Activated CD8-positive, alpha-beta T cell treated with anti-CD3 and anti-CD28 coated beads for 36 hours (primary cell): ENCODE measurements at places on chromosomes 3 and 15. TPM values are rescaled to one million over a fixed set of nuclear protein-coding genes. Genes with fewer than 3 reads are reported as not detected.
A peak's percentile ranks its signal among the peaks of the same experiment; 100 is the strongest.

MKRN3 gene
- 1.6 TPM for total RNA-seq

GLT8D1 gene
- 35.0 TPM for total RNA-seq

PLSCR5 gene
- total RNA-seq: not detected

CCR3 gene
- total RNA-seq: not detected

GOLGA8S gene
- 0.13 TPM for total RNA-seq

CKMT1B gene
- total RNA-seq: 0.41 TPM

LSAMP gene
- total RNA-seq: not detected

DNA sequence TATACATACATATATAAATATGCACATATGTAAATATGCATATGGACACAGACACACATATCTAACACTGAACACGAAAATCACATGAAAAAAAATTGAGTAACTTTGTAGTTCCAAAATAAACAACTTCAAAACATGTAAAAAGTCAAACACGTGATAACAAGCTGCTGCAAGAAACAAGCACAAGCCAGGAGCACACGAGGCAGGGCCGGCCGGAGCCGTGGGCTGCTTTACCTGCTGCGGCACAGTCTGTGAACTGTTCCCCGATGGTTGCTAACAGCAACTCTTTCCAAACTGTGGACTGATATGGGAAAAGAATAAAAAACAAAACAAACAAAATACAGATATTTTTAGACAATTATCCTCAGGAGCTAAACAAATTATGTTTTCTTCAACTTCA is 31.6 kb downstream of the EIF4E3 start:
- H3K4me3 ChIP-seq: no peak overlapping the region
- no peak for DNase-seq
- H3K27ac ChIP-seq: no peak overlapping the region
- peaks cover 22% of the 10 kb centered on the region for H3K36me3 ChIP-seq
- H3K27me3 ChIP-seq: no peaks in the 10 kb centered on the region

GRCh38 chr3:46423588-46423987 is 16.5 kb downstream of the CCRL2 start:
- H3K27me3 ChIP-seq: no peaks in the 10 kb centered on the region
- H3K4me1 ChIP-seq: no peaks in the 10 kb centered on the region
- DNase-seq: no peak
- H3K27ac ChIP-seq: no peak overlapping the region
- no peak overlapping the region for H3K4me3 ChIP-seq

DNA sequence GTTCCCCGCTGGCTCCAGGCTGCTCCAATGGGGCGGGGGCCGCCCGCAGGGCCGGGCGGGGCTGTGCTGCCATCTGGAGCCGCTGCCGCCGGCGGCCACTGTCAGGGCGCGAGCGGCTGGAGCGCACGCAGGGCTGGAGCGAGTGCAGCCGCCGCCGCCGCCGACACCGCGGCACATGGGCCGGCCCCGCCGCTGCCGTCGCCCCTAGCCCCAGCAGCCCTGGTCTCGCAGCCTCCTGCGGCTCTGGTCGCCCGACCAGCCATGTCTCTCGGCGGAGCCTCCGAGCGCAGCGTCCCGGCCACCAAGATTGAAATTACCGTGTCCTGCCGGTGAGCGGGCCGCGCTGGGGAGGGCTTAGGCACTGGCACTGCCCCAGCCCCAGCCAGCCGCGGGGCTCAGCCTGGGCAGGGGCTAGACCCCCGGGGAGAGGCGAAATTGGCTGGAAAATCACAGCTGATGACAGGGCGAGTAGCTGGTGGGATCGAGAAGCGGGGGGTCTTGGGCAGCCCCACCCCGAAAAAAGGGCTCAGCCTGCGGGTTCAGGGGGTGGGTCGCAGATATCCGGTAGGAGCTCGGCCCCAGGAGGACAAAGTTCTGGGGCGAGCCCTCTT is at the start of gene CPNE9:
Gene CPNE9 (plus strand): TSS at position 98 of the 611 bp plus-strand sequence. CDS start 164 bp downstream, at position 262.
- peaks cover 9% of the 10 kb centered on the region for H3K36me3 ChIP-seq
- no peak within 1 kb of the TSS for H3K4me3 ChIP-seq
- no peak for DNase-seq
- H3K4me1 ChIP-seq: peaks cover 8% of the 10 kb centered on the region

DNA sequence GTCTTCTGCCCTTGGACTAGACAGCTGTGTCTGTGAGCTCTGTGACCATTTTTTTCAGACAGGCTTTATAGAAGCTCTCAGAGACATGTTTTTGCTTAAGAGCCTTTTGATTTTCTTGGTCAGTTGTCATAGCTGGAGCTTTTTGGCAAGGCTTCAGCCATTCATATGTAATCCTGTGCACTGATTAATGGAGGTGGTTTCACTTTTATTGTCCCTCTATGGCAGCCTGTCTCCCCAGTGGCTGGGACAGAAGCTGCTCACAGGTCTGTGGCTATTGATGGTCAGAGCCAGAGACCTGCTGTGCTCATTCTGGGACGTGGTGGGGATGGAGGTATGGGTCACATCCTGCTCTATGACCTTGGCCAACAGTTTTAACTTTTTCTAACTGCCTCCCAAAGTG is 226.6 kb upstream of the LRRFIP2 start:
- H3K27me3 ChIP-seq: no peaks in the 10 kb centered on the region
- H3K36me3 ChIP-seq: peaks cover 42% of the 10 kb centered on the region
- H3K4me1 ChIP-seq: no peaks in the 10 kb centered on the region
- no peak overlapping the region for H3K27ac ChIP-seq
- no peak overlapping the region for H3K4me3 ChIP-seq

GRCh38 chr15:70437882-70438451 is 325.4 kb downstream of the UACA start:
- DNase-seq: no peak
- no peak overlapping the region for H3K4me3 ChIP-seq
- H3K4me1 ChIP-seq: peaks cover 21% of the 10 kb centered on the region
- peaks cover 10% of the 10 kb centered on the region for H3K27me3 ChIP-seq
- no peak overlapping the region for H3K27ac ChIP-seq

GRCh38 chr3:137110392-137110996 is 152.7 kb downstream of the IL20RB start:
- no peak overlapping the region for H3K27ac ChIP-seq
- DNase-seq: no peak
- H3K4me3 ChIP-seq: no peak overlapping the region

DNA sequence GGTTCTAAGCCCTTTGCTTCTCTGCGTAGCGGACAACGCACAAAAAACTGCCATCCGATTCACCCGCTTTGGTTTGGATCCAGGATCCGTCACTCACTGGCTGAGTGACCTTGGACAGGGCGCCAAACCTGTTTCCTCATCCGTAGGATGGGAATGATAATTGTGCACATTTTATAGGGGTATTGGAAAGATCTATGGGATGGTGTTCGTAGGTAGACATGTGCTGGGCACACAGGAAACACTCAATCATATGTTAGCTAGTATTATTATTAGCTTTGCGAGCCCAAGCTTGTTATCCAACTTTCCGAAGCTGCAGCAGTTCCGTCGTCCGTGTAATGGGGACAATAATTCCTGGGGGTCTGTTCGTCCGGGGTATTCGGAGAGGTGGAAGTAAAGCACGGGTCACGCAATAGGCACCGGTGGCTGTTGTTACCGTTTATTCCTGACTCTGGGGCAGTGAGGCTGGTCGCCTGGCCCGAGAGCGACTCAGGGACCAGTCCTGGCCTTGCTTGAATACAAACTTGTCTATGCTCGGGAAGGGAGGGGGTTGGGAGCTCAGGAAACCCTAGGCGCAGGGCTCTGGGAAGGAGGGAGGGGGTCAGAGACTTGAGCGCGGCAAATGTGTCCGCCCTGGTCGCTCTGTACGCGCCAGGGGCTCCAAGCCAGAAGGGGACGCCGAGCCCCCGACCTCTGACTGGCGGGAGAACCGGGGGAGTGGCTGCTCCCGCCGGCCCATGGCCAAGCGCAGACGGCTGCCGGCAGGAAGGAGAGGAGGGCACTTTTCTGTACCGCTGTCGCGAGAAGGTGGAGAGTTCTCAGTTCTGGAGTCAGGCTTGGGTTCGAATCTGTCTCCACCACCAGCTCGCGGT is 1.3 kb downstream of the SPSB4 start:
- peak overlapping the region; percentile 55 for H3K4me3 ChIP-seq
- peaks cover 50% of the 10 kb centered on the region for H3K27me3 ChIP-seq
- DNase-seq: no peak
- H3K4me1 ChIP-seq: peaks cover 11% of the 10 kb centered on the region
- H3K36me3 ChIP-seq: no peaks in the 10 kb centered on the region

GRCh38 chr15:37967788-37968187 is 33.3 kb downstream of the TMCO5A start:
- no peaks in the 10 kb centered on the region for H3K4me1 ChIP-seq
- no peak overlapping the region for H3K27ac ChIP-seq
- DNase-seq: no peak
- H3K4me3 ChIP-seq: no peak overlapping the region
- H3K27me3 ChIP-seq: peaks cover 1% of the 10 kb centered on the region

DNA sequence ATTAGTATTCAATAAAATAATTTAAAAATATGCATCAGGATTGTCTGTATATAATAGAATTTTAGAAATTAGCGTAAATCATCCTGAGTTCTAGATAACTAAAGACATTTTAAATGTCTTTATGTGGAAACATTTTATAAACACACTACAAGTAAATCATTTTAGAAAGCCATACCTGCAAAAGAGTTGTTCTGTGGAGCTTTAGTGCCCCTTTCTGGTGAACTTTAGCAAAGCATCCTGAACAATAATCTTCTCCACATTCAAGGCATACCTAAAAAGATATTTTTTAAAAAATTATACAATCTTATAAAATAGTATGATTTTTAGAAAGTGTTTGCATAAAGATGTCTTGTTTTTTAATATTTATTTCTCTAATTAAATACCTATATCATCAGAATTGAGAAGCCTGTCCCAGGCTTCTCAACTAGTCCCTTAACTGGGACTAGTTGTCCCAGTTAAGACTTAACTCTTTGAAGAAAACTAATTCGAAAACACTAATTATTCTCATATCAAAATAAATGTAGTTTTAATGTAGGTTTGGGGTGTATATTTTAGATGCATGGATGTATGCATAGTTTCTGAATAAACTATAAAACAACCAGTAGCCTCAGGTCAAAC is 29.7 kb downstream of the ZBBX start:
- H3K36me3 ChIP-seq: no peaks in the 10 kb centered on the region
- no peaks in the 10 kb centered on the region for H3K4me1 ChIP-seq
- H3K27me3 ChIP-seq: no peaks in the 10 kb centered on the region

DNA sequence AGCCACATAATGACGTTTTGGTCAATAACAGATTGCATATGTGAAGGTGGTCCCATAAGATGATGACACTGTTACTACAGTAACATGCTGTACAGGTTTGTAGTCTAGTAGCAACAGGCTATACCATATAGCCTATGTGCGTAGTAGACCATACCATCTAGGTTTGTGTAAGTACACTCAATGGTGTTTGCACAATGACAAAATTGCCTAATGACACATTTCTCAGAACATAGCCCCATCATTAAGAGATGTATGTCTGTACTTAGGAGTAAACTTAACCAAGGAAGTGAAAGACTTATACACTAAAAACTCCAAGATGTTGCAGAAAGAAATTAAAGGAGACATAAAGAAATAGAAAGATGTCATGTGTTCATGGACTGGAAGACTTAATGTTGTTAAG is 66.2 kb downstream of the RPLP1 start:
- H3K36me3 ChIP-seq: no peaks in the 10 kb centered on the region
- peaks cover 17% of the 10 kb centered on the region for H3K27me3 ChIP-seq
- no peak overlapping the region for H3K27ac ChIP-seq
- H3K4me1 ChIP-seq: no peaks in the 10 kb centered on the region

GRCh38 chr3:51242939-51243338 is 142.2 kb upstream of the MANF start:
- no peak overlapping the region for H3K4me3 ChIP-seq
- H3K27me3 ChIP-seq: no peaks in the 10 kb centered on the region
- DNase-seq: no peak
- H3K36me3 ChIP-seq: peaks cover 8% of the 10 kb centered on the region

DNA sequence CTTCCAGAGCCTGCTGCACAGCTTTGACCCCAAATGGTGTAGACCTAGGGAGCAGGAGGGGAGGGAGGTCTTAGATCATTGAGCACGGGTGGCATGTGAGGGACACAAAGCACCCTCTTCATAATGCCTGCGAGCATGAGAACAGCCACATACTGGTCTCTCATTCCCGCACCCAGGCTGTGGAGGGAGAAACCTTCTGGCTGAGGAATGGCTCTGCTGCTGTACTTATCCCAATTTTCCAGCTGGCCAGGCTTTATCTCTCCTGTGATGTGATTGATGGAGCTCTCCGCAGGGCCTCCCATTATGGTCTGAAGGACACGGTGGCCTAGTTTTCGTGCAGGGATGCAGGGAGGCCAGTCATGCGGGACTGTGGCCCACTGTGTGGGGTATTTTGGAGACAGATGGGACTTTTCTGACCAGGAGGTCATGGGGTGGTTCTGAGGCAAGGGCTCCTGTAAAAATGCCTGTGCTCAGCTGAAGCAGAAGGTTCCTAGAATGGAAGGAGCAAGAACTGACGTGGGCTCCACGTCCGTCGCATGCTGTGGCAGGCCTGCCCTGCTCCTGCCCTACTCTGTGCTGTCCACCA is 251.5 kb downstream of the PLCL2 start:
- no peak overlapping the region for H3K4me3 ChIP-seq
- no peaks in the 10 kb centered on the region for H3K4me1 ChIP-seq
- no peak for DNase-seq
- H3K36me3 ChIP-seq: no peaks in the 10 kb centered on the region
- H3K27ac ChIP-seq: no peak overlapping the region

DNA sequence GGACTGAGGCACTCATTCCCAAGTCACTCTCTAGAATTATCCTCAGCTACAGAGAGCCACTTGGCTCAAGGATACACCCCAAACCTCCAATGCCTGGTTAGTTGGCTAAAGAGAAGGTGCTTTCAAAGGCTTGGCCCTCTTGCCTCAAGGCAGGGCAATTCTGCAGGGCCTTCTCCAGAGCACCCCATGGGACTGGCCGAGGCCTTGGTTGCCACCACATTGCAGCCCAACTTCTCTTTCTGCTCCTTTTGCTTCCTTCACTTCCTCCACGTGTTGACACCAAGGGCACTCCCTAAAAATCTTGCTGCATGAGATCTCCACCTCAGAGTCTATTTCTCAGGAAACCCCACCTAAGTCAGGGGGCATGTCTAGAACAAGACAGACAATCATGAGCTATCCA is 36.7 kb downstream of the MEGF11 start:
- H3K27me3 ChIP-seq: peaks cover 5% of the 10 kb centered on the region
- no peak overlapping the region for H3K4me3 ChIP-seq
- H3K36me3 ChIP-seq: no peaks in the 10 kb centered on the region
- no peak overlapping the region for H3K27ac ChIP-seq
- no peak for DNase-seq
- no peaks in the 10 kb centered on the region for H3K4me1 ChIP-seq

DNA sequence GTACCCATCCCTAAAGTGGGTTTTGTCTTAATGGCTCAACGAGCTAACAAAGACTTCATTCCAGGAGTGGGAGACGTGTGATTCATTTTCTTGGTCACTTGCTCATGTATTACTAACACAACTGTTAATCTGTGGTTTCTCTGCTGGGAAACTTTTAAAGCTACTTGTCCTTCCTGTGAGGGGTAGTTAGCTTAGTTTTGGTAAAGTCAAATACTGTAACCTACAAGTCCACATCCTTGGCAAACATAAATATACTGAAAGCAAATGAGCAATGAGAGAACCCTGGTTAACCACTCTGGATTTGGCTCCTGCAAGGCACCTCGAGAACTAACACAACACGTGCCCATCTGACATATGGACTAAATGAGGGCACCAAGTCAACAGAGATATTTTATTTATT is 19.9 kb downstream of the NOX5 start:
- DNase-seq: no peak
- no peak overlapping the region for H3K27ac ChIP-seq
- no peak overlapping the region for H3K4me3 ChIP-seq
- H3K36me3 ChIP-seq: no peaks in the 10 kb centered on the region
